HT1080 (cell line): ENCODE measurements at places on chromosomes 16 and 17. TPM values are rescaled to one million over a fixed set of nuclear protein-coding genes. Genes with fewer than 3 reads are reported as not detected.

GRCh38 chr16:67883872-67884261 lies 818 bp upstream of the NRN1L start:
- DNase-seq: peak; percentile 52

- DNase-seq: no peak
These were observed 242.1 kb upstream of the TNRC6C start for GRCh38 chr17:77716289-77716926.

DNA sequence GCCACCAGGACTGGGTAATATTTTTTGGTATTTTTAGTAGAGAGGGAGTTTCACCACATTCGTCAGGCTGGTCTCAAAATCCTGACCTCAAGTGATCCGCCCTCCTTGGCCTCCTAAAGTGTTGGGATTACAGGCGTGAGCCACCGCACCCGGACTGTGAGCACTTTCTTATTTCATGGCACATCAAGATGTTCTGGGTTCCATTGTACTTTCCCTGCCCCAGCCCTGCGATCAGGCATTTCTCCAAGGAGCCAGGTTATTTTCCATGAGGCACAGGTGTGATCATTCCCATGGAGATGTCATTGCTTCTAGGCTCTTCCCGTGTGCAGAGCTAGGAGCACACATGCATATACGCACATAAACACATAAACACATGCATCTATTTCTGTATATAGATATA lies 2.6 kb upstream of the ANKRD40CL start:
- no peak for DNase-seq

- DNase-seq: no peak
These were observed 46.0 kb downstream of the TMC5 start for GRCh38 chr16:19463468-19464315.

GRCh38 chr17:17792551-17793377 lies 44.0 kb downstream of the SREBF1 start:
- peak; percentile 49 for DNase-seq

DNA sequence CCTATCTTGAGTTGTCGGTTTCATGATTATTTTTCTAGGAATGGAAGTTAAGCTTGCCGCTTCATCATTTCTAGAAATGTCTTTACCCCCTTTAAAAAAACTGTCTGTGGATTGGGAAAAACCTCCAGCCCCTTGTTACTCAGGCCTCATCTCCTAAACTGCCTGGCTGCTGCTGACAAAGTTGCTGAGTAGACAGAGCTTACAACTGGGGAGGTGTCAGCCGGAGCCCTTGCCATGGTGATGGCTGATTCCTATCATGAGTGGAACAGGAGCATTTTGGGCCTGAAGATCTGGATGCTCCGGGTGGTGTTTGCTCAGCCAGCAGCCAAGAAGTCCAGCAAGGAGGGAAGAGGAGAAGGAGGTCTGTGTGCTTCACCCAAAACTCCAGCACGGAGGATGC lies 243.3 kb downstream of the ENGASE start:
- DNase-seq: no peak

- no peak for DNase-seq
These were observed 6.8 kb downstream of the LDHD start for GRCh38 chr16:75109732-75110243.

DNA sequence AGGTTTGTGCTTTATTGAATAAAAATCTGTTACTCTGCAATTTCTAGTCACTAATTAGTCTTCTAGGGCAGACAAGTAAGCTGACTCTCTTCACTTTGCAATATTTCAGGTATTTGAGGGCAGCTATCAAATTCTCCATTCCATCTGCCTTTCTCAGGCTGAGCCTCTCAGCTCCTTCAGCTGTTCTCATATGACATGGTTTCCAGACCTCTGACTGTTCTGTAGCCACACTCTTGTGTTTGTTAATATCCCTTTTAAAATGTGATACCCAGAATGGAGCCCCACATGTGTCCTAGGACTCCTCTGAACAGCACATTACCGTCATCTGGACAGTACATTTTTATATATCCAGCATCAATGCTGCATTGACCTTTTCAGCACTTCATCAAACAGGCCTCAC lies 46.1 kb upstream of the MTMR4 start:
- DNase-seq: no peak

DNA sequence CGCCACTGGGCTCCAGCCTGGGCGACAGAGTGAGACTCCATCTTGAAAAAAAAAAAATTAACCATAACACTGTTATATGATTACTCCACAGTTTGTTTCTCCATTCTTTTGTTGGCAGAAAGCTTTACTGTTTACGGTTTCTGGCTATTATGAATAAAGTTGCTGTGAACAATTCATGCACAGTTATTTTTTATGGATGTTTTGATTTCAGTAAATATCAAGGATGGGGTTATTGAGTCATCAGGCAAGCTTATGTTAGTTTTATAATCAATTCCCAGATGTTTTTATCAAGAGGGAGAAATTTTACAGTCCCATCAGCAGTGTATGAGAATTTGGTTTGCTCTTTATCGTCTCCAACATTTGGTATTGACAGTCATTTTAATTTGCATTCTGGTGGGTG lies 67.9 kb downstream of the TAOK1 start:
- no peak for DNase-seq

- no peak for DNase-seq
These were observed 58.7 kb downstream of the SDK2 start for GRCh38 chr17:73585583-73585982.

DNA sequence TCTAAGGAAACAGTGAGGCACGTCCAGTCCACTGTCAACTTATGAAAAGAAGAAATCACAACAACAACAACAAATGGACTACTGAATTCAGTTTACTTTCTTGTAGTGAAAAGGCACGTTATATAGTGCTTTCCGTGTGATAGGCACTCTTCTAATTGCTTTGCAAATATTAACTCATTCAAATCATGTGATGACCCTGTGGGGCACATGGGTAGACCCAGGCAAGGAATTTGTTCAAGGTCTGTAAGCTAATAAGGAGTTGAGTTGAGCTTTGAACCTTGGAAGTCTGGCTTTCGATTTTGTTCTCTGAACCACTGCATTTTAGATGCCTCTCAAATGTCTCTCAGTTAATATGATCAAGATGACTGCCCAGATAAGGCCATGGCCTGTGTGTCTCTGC lies 295.1 kb upstream of the RBFOX1 start:
- no peak for DNase-seq

- DNase-seq: no peak
These were observed 10.5 kb upstream of the RBFOX3 start for GRCh38 chr17:79621151-79621943.

DNA sequence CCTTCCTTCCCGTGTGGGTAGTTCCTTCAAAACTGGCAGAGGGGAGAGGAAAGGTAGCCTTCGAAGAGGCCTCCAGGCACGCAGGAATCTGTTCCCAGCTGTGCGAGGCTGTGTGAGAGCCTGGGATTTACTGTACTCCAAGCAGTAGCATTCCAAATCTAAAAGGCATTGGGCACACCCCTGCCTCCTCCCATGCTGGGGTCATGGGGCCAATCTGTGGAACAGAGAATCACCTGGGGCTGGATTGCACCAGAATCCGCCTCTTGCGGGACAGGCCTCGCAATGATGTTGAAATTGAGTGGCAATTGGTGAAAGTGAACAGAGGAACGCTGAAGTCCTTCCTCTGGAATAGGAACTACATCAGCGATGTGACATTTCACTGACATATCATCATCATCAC lies 72.5 kb upstream of the IRX3 start:
- DNase-seq: no peak

GRCh38 chr16:57012353-57012752 lies 23.0 kb downstream of the NLRC5 start:
- DNase-seq: no peak

DNA sequence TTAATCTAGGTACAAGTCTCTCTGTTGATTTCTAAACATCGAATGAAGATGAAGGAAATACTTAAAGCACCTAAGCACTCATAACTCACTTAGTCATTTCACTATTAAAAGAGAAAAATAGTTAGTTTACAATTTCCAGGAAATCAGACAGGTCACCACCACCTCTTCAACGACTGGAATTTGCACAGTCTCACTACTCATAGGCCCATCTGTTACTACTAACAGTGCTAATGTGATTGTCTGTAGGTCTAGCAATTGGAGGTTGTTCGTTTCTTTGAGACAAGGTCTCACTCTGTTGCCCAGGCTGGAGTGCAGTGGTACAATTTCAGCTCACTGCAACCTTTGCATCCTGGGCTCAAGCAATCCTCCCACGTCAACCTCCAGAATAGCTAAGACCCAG lies 444.6 kb downstream of the MAF start:
- DNase-seq: no peak

GRCh38 chr17:73770115-73770848 lies 126.0 kb upstream of the SDK2 start:
- peak; percentile 67 for DNase-seq

GRCh38 chr17:27327397-27327796 lies 33.5 kb downstream of the WSB1 start:
- no peak for DNase-seq

GRCh38 chr17:42521666-42522262 lies 14.3 kb upstream of the NAGLU start:
- DNase-seq: no peak

DNA sequence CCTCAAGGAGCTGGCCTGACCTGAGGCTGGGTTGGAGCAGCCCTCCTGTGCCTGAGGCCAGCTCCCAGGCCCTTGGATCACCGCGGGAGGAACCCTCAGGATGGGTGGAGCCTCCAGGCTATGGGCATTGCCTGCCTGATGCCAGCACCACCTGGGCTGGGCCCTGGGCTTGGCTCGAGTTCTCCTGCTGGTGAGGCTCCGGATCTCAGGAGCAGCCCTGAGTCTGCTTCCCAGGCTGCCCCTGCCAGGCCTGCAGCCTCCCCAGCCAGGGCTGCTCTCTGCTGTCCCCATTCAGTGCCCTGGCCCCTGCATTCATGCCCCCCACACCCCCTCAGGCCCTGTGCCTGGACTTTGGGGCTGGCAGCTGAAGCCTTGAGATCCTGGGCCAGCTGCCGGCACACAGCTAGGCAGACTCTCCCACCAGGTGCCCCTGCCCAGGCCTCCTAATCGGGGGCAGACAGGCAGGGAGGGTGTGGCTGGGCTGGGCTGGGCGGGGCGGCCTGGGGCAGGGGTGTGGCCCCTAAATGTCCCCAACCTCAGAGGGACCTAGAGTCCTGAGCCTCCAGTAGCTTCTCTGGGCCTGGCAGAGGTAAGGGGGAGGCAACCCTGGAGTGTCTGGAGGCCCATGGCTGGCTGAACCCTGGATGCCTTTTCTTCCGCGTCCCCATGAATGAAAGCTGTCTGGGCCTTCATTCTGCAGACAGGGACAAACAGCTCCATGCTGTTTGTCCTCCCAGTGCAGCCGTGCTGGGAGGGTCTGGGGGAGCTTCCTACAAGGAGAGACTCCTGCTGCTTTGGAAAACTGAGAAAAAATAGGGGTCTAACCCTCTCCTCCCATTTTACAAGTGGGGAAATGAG lies 1.1 kb upstream of the PIGQ start:
- no peak for DNase-seq

DNA sequence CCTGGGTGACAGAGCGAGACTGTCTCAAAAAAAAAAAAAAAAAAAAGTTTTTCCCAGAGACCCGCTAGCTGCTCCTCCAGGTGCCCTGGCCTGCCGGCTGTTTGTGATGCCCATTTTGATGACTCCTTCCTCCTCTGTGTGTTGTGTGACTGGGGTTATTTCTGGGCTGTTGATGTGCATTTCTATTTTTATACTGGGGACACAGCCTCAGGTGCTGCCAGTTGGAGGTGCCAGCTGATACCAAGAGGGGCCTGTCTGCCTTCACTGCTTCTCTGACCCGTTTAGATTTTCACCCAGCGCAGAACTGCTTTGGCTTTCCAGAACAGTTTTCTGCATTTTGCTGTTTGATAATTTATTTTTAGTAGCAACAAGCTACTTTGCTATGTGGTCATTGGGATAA lies 6.7 kb downstream of the PLA2G15 start:
- no peak for DNase-seq

- DNase-seq: peak; percentile 47
These were observed 3.8 kb upstream of the TMEM100 start for GRCh38 chr17:55726440-55726839.

- DNase-seq: no peak
These were observed 19.7 kb upstream of the INTS2 start for GRCh38 chr17:61947367-61948078.

GRCh38 chr17:28725166-28725659 lies 820 bp downstream of the TLCD1 start:
- DNase-seq: peak; percentile 79

- no peak for DNase-seq
These were observed 11.7 kb downstream of the CCDC57 start for GRCh38 chr17:82200743-82201497.

DNA sequence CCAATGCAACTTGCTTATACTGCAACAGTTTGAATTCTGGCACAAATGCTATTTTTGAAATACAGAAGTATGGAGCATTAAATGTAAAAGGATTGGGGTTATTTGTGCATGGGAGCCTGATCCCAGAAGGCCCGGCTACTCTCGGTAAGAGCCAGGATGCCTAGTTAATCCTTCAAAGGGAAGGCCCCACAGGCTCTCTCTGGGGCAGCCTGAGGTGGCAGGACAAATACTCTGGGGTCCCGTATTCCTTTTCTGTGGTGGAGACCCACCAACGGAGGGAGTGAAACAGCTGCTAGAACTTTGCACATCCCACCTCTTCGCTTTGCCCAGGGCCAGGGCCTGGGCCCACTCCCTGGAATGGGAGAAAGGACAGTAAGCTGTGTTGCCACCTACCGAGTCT lies 30.4 kb downstream of the ERN1 start:
- DNase-seq: no peak

DNA sequence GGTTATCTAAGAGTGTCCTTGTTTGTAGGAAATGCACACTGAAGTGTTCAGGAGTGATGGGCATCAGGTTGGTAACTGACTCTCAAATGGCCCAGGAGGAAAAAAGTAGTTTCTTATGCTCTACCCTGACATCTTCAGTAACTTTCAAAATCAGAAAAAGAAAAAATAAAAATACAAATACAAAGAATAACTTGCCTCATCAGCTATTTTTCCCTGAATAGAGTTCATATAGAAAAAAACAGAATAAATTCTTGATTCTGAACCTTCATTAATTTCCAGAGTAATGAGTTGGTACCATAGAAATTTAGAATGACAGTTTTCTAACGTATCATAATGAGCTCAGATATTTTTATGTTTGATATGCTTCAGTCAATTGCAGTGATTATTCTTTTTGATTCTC lies 27.2 kb upstream of the HYDIN start:
- DNase-seq: no peak

The HOXB9 gene
- 25.1 and 31.4 TPM in 2 replicates for total RNA-seq

The ZNF287 gene
- 0.07 and 0.16 TPM in 2 replicates for total RNA-seq

The ZPBP2 gene
- not detected in 2 replicates for total RNA-seq

The ARHGAP27 gene
- total RNA-seq: 10.2 and 11.4 TPM in 2 replicates

The MT2A gene
- total RNA-seq: 881 and 1,822 TPM in 2 replicates

The HID1 gene
- total RNA-seq: 0.13 and 1.8 TPM in 2 replicates

The TBX6 gene
- total RNA-seq: 0.59 and 0.90 TPM in 2 replicates

The KIF2B gene
- 0.17 TPM in 1 of 2 replicates, not detected in the other for total RNA-seq

The SCNN1G gene
- total RNA-seq: not detected in 2 replicates

The CCDC78 gene
- total RNA-seq: 4.2 and 4.6 TPM in 2 replicates

The SOX8 gene
- not detected in 2 replicates for total RNA-seq

The ST3GAL2 gene
- 27.9 and 38.1 TPM in 2 replicates for total RNA-seq
